ENCODE measurements at places on chromosomes 7 and 10.

DNA sequence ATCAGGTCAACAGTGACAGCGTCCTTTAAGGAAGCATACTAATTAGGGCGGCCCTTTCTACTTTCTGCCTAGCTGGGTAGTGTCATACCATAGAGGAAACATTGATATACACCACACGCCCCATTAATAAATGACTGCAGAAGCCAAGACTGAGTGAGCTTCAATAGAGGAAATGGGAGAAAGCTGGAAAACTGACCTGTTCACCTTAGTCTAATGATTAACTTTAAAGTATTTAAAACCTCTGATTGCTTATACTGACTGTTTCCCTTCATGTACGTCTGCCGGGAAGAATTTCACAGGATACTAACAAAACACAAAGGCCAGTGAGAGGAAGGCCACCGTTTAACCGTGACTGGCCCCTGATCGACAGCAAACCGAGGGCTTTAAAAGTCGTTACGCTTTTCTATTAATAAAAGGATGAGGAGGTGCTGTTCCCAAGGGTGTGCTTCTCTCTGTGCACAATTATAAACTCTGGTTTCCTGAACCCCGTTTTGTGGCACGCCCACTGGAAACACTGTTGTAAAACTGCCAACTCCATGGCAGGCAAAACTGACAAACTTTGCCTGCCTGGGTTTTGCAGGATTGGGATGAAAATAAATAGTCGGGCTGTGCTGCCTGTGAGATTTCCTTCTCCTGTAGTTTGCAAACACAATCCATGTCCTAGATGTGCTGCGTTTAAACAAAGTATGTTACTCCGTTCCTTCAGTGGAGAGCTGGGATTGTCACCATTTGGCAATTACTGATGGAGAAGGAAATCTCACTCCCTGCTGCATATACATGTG, 137.6 kb downstream of the NRP1 start:
- DNase-seq = peak; percentile 37

GRCh38 chr7:39622609-39623008, 763 bp upstream of the RALA start:
- no peak for DNase-seq

GRCh38 chr7:113891031-113891350, 27.8 kb downstream of the PPP1R3A start:
- DNase-seq = no peak

GRCh38 chr7:90605055-90605454, 8.9 kb downstream of the CDK14 start:
- no peak for DNase-seq

DNA sequence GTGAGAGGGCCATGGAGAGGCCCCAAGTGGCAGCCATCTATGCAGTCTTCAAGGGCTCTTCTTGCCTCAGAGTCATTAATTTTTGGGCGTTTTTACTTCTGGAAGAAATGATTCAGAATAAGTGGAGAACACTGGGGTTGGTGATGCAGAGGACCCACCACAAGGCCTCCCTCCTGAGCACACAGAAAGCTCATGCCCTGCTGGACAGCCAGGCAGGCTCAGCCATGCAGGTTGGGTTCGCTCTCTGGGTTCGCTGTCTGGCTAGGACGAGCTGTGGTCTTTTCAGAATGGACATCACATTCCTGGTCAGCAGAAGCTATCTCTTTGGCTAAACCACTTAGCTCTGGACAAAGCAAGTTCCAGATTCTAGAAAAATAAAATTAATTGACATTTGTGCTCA, 480.8 kb downstream of the RPS24 start:
- DNase-seq = no peak
